ENCODE measurements at places on chromosomes 6 and 20.

- DNase-seq = no peak
These were observed 38.0 kb downstream of the CITED2 start for GRCh38 chr6:139336488-139336887.

DNA sequence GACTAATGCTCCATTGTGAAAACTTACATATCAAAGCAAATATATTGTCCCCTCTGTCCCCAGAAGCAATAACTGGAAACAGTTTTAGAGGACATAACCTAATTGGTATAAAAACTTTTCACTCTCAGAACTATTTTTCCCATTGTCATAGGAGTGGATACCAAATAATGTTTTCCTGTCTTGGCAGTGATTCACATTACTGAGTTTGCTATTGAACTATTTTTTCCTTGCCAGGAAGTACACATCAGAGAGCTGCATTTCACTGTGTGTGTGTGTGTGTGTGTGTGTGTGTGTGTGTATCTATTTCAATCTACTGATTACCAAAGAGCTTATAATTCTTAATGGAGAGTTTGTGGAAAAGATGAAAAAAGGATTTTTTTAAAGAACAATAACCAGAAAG is 45.4 kb downstream of the AKAP12 start:
- peak; percentile 62 for DNase-seq

DNA sequence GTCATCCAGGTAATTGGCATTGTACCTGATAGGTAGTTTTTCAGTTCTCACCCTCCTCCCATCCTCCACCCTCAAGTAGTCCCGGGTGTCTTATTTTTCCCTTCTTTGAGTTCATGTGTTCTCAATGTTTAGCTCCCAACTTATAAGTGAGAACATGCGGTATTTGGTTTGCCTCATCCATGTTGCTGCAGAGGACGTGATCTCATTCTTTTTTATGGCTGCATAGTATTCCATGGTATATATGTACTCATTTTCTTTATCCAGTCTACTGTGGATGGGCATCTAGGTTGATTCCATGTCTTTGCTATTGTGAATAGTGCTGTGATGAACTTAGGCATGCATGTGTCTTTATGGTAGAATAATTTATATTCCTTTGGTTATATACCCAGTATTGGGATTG is 45.8 kb downstream of the RPRD1B start:
- no peak for DNase-seq

DNA sequence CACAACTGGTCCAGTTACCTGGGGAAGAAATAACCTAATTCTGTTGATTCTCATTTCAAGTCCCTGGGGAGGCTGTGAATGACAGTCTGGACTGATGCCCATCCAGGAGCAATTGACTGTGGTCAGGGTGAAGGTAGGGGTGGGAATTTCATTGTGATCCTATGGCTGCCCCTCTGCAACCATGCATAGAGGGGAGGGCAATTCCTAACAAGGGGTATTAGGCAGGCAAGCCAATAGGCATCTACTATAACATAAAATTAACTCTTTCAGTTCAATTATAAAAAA is 44.0 kb upstream of the TRAM2 start:
- no peak for DNase-seq

- no peak for DNase-seq
These were observed 71.6 kb upstream of the CD93 start for GRCh38 chr20:23157734-23158133.

DNA sequence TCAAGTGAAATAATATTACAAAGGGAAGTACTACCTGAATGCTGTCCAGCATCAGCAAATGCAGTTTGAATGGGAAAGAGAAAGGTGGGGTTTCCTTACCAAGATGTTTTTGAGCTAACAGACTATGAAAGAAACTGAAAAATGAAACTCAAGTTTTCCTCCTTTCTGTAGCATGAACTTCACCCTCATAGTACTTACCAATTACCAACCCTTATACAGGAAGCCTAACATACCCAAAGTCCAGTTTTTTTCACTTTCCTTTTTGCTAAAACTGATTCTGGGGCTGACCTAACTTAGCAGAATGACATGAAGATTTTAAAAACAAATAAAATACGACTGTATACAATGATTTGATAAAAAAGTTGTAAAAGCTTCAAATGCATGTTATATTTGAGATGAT is 5.2 kb downstream of the ZNFX1 start:
- DNase-seq = no peak

All from renal pelvis (tissue), 12 donors.